ENCODE measurements at places on chromosomes 5 and 9.
A peak's percentile ranks its signal among the peaks of the same experiment; 100 is the strongest.

DNA sequence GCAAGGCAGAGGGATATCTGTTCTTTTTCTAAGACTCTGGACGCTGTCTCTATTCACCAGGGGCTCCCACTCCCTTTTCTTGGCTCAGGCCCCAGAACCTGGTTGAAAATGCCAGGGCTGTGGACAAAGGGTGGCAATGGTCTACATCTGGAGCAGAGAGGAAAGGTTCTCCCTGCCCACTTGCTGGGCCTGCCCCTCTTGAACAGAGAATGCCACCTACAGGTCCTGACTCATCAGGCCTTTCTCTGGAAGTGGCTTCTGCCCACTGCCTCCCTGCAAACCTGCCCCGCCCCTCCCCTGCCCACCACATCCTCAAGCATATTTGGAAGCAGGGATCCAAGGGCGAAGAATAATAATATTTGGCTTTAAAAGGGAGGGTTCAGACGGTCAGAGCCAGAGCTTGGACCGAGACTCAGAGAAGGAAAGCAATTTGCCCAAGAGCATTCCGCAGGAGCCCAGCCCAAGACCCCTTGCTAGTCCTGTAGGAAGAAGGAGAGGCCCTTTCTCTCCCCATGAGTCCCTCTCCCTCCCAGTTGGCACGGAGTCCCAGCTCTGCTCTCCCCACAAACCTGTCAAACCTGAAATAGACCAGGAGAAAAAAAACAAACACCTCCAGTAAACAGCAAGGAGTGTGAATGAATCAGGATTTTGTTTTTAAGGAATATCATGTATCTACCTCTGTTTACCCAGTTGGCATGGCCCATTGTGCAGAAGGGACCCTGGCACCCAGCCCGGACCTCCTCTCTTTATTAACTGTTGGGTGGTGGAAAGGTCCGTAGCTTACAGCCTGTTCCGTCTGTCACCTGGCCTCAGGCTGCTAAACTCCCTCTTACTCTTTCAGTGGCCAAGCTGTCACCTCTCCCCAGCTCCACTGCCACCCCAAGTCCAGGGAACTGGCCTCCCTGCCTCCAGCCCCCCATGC, 37.7 kb upstream of the STXBP1 start:
- no peak for DNase-seq

DNA sequence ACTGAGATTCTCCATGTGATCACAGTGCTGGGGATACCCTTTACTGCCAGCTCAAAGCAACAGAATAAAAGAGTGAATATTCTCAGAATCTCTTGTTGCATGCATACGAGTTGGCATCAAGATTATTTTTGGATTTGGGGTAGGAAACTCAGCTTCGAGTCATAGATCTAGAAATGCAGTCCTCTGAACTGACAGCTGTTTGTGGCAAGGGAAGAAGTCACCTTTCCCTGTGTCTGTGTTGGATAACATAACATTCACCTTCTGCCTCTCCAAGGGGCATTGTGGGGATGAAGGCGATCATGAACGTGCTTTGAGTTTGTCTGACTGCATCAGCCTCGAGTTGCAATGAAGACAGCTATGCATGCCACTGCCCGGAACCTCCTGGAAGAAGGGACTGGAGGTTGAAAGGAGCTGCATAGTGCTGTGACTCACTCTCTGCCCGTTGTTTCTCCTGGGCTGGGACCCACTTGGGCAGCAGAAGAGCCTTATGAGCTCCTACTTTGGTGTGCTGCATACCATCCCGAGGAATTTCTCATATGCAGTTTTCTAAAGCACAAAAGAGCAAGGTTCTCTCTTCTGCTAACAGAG, 231.7 kb downstream of the ARHGAP26 start:
- DNase-seq: no peak

GRCh38 chr5:172733131-172733973, 37.6 kb downstream of the DUSP1 start:
- no peak for DNase-seq

DNA sequence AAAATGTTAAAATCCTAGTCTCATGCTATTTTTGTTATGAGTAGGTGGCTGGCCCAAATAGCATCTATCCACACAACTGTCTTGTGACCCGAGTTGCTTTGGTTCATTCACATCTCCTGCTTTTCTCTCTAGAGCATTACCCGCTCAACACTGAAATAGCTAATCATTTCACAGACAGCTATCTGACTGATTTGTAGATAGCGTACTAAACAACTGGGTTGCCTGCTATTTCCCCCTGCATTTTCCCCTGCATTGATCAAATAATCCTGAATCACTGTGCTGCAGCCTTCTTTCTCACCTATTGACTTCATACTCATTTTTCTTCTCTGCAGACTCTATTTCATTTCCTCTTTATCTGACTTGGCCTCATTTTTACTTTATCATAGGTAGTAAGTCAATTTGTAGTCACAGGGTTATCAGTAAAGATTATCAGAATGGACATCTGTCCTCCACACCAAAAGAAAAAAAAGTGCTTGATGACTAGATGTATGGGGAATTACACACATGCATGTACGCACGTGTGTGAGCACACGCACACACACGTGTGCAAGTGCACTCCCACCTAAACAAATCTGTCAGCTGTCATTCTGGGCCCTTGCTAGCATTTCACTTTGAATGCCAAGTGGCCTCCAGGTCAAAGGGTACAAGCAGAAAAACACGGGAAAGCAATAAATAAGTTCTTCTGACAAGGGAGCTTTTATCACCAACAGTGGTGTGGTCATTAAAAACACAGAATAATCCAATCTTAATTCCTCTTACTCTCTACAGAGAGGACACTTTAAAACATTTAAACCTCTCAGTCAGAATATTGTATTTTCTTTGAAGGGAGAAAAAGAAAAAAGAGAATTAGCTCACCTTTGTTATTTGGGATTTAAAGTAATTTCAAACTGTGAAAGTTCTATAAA, 501.6 kb downstream of the EFNA5 start:
- no peak for DNase-seq

DNA sequence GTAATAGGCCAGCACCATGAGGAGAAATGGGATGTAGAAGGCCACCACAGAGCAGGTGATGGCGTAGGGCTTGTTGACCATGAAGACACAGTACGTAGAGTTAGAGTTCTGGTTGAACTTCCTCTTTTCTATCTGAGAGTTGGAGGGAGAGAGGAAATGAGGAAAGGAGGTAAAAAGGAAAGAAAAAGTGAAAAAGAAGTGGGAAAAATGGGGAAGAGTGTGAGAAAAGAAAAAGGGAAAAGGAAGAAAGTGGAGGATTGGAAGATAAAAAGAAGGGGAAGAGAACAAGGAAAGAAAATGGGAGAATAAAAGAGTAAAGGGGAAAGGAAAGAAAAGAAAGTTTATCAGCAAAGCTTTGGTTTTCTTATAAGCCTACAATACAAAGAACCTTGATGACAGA, 126.1 kb downstream of the FBXO38 start:
- DNase-seq: no peak

DNA sequence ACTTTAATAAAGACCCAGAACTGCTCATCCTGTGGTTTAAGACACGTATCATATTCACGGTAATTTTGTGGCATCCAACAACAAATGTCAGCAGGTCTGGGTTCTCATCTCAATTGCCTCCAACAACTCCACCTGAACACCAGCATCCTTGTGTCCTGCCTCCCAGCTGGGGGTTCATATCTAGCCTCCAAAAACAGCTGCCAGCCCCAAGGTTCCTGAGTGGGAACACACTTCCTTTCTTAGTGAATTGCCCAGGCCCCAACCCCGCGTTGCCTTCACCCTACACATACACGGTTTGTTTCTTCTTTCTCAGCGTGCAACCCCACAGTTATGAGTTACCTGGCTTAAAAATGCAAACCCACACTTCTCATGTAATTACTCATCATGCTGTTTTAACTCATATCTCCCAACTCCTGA, 77.9 kb downstream of the SEMA4D start:
- peak; percentile 32 for DNase-seq

GRCh38 chr5:77430726-77431125, 61.4 kb downstream of the WDR41 start:
- DNase-seq: no peak

- no peak for DNase-seq
These were observed 598.2 kb upstream of the KLF4 start for GRCh38 chr9:108087781-108088180.

GRCh38 chr5:15383021-15383420, 117.0 kb upstream of the FBXL7 start:
- no peak for DNase-seq

DNA sequence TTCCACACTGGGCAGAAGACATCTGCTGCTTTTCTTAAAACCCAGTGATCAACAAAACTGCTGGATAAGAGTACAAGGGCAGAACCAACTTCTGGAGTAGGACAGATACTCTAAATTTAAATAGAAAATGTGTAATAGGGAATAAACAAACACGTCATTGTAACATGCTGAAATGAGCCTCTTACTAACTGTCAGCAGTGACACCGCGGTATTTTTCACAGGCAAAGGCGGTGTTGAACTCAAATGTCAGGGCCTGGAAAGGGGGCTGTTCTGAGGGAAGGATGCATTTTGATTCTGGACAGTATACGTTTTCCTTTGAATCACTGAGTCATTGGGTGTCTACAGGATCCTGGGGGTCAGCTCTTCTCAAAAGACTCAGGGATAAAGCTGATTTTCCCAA, 73.5 kb downstream of the OTULIN start:
- no peak for DNase-seq

DNA sequence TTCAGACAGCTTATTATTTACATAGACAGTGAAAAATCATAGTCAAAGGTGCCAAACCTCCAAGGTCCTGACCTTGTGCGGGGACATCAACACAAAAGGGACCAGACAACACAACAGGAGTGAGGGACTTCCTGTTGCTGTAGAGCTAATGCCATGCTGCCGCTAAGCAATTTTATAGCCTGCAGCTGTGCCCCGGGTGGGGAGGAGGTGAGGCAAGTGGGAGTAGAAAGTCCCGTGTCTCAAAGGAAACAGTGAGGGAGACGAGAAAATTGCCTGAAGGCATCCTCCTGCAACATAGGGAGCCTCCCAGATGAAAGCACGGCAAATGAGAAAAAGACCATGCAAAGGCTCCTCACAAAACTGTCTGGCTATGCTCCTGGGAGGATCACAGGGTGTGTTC, 58.8 kb downstream of the CAAP1 start:
- DNase-seq: no peak

GRCh38 chr5:171678646-171679045, 107.0 kb upstream of the SMIM23 start:
- DNase-seq: no peak

DNA sequence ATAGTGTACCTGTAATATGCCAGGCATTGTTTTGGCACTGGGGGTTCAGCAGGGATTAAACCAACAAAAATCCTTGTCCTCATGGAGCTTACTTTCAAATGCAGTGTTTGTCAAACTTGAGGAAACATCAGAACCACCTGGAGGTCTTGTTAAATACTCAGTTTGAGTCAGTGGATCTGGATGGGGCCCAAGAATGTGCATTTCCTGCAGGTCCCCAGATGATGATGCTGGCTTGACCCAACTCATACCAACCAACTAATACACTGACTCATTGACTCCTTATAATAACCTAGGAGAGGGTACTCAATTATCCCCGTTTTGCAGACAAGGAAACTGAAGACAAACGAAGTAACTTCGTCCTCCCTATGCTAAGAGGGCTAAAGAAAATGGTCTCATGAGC, 11.3 kb downstream of the WWC1 start:
- no peak for DNase-seq

GRCh38 chr9:34630402-34631154, 1.7 kb upstream of the ARID3C start:
- no peak for DNase-seq

DNA sequence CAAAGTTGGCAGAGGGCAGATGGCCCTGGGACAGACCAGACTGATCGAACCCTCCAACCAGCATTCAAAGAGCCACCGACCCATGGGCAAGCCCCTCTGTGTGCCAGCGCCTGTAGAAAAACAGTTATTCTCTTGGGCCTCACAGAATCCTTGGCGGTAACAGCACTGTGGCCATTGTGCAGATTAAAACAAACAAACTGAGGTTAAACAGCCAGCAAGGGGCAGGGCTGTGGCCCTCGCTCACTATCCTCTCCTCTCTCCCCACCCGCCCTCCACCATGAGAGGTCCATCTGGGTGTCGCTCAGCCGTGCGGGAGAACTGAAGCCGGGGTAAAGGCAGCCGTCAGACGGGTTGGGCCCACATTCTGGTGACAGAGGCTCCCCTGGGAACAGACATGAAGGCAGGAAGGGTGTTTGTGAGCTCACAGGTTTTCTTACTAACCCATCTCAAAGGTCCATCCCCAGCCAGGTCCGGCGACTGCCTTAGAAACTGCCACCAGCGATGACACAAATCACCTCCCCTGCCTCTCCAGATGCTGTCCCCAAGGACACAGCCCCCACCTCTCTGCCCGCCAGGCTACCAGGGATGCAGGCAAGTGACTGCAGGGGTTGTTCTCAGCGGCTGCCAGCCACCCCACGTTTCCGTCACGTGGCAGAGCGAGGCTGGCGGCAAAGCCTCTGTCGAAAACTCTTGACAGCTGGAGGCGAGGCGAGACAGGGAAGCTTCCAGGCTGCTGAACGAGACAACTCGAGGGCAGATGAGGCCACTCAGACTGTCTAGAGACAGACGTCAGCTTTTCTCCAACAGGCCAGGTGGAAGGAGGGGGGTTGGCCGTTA, 75.8 kb upstream of the SARDH start:
- DNase-seq: no peak

DNA sequence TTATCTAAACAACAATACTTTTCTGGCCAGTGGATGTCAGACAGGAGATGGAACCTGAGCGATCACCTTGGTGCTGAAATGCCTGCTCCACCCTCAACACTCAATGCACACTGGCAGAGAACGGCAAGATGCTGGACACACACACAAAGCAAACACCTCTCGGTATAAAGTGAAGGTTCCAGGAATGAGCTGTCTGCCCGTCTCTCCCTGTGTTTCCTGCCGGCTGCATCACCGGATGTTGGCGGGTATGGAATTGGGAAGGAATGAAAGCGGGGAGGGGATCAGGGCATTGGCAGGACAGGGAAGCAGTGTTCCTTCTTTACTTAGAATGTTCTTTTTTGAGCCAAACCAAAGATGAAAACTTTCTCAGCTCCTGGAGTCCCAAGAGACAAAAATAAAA, 59.2 kb downstream of the MED10 start:
- DNase-seq: no peak

DNA sequence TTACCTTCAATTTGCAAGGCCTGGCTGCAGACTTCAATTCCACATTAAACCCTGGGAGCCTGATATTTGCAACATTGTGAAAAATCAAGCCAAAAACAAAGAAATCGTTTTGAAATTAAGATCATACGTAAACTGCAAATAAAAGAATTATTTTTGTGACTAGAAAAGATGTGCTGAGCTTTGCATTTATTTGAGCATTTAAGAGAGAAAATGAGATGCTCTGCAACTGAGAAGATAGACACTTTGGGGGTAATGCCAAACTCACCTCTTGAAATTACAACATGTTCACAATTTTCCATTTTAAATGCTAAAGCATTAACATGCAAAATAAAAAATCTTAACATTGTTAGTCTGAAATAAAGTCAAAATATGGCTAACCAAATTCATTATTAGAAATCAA, 46.6 kb downstream of the CSNK1A1 start:
- no peak for DNase-seq

GRCh38 chr5:129367883-129368282, 92.2 kb upstream of the ADAMTS19 start:
- DNase-seq: no peak

DNA sequence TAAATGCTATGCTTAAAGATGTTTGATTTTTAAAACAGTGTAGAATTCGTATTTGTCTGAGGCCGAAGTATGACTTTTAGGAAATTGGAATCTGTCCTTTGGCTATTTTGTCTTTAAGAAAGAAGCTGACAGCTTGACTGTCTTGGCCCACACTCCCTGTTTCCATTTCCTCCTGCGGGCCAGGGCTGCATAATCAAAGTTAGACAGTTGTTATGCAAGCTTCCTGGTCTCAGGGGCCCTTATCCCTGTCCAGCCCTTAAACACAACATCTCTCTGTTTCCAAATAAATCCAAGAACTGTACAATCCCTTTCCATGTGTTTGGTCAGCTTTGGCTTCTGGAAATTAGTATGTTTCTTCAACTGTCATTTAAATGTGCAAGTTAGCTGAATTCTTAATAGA, 54.6 kb upstream of the ECM2 start:
- DNase-seq: no peak
